ENCODE measurements at places on chromosomes 1 and 21. TPM values are rescaled to one million over a fixed set of nuclear protein-coding genes. Genes with fewer than 3 reads are reported as not detected.

EDARADD gene
- total RNA-seq = not detected

LHX8 gene
- not detected for total RNA-seq

PGLYRP3 gene
- not detected for total RNA-seq

FCAMR gene
- not detected for total RNA-seq

CNKSR1 gene
- not detected for total RNA-seq
